ENCODE measurements at places on chromosomes 7 and 10.

GRCh38 chr7:30321089-30321881, 36.9 kb downstream of the ZNRF2 start:
- no peak for DNase-seq

DNA sequence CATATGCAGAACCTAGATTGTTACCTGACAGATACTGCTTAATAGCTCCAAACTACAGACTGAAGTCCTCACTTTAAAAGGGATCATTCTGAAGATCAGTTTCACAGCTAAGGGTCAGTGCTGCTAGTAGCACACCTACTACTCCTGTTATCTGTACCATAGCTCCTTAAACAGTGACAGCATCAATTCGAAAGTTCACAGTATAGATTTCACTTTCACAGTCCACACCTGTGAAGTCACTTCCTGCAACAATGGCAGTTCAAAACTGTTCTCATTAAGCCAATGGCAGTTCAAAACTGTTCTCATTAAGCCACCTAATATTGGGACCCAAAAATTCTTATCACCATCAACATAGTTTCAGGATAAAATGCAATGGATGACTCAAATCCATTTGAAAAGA, 10.7 kb upstream of the FHIP2A start:
- DNase-seq = no peak

GRCh38 chr7:46581268-46581667, 660.2 kb upstream of the IGFBP3 start:
- DNase-seq = no peak

DNA sequence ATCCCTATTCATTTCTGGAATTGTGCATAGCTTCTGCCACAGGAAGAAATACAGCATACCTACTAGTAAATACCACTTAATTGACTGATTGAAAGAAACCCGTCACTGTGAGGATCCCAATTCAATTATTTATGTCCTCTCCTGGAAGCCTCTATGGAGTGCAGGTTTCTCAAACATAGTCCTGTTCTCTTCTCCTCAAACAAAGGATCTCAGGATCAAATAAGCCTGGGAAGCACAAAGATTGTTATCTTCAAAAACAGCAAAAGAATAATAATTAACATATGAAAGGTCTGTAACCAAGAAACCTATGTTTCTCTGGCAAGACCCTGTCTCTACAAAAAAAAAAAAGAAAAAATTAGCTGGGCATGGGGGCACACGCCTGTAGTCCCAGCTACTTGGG, 127.3 kb downstream of the KCNMA1 start:
- DNase-seq = no peak

- no peak for DNase-seq
Measured at GRCh38 chr10:110620398-110620719, 23.8 kb upstream of the RBM20 start.

DNA sequence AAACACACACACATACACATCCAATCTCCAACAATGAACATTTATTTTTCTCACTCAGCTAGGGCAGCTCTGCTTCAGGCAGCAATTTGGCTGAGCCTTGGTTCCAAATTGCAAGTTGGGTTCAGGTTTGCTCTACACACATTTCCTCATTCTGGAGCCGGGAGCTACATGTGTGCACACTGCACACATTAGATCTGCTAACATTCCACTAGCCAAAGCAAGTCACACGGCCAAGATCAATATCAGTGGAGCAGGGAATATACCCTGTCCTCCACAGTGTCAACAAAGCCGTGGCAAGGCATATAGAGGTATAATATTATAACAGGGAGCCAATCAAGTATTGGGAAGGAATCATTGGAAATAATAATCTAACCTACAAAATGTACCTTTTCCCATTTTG, 57.5 kb upstream of the PPP1R3C start:
- no peak for DNase-seq

- DNase-seq = no peak
Measured at GRCh38 chr10:63628526-63629362, 107.5 kb downstream of the REEP3 start.

DNA sequence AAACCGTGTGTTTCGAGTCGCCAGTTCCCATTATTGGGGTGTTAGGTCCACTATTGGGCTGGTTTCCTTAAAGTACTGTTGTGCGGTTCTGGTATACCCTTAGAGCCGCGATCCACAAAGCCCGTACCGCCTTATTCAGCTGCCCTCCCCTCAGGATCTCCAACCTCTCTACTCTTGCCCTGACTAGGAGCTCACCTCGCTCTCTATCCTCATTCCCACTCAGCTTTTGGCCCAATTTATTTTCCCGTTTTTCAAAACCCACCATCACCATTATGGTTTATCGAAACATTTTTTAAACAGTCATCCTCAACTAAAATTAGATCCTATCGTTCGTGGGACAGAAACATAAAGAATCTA, 461 bp upstream of the ETV1 start:
- no peak for DNase-seq

GRCh38 chr7:134845461-134845860, 66.0 kb downstream of the CALD1 start:
- no peak for DNase-seq

GRCh38 chr10:21388589-21388988, 136.9 kb downstream of the SKIDA1 start:
- DNase-seq = no peak

- DNase-seq = no peak
Measured at GRCh38 chr7:155097338-155097737, 27.2 kb downstream of the HTR5A start.

- DNase-seq = no peak
Measured at GRCh38 chr7:100208911-100209408, 10.8 kb upstream of the PVRIG start.

DNA sequence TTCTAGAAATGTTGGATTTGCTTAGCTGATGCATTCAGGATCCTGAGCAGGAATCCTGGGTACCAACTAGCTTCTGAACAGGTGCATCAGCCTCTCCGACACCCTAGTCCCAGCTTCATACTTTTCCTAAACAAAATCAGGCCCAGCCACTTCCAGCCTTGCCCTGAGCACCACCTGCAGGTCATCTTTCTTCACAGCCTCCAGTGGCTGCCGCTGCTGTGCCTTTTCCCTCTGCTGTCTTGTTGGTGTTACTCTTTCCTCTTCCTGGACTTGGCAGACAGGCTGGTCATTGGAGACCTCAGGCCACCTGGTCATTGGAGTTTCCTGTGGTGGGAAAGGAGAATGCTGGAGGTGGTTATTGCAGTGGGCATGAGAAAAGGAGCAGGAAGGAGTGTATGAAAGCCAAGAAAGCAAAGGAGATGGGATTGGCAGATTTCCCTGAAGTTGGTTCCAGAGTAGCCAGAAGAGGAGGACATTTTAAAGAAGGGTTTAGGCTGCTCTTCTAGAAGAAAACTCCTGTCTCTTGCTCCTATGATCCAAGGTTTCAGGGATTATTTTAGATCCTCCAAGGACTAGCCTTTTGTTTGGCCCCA, 48.2 kb upstream of the NFKB2 start:
- DNase-seq = no peak
